ENCODE measurements at places on chromosomes 11 and 22.

DNA sequence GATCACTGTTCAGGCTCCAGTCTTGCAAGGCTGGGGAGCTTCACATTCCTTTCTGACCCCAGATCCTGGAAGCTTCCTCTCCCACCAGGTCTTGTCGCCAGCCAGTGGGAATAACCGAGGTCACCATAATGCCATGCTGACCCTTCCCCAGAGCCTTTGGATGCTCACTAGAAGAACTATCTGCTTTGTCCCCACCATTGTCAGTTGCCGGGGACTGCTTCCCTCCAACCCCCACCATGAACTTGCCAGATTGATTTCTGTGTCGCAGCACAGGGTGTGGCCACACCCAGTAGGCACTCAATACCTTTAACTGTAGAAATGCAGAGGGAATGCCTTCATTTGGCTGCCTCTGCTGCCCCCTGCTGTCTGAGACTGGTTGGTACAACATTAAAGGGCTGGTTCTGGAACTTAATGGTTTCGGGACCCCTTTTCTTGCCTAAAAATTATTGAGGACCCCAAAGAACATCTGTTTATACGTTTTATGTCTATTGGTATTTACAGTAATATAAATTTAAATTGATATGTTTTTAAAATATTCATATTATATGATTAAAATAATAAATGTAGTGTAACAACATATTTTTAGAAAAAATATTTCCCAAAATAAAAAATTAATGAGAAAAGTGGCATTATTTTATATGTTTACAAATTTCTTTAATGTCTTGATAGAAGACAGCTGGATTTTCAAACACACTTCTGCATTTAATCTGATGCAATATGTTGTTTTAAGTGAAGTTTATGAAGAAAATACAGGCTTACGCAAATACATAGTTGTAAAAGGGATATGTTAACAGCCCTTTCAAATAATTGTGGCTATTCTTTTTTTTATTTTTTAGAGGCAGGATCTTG lies 6.7 kb upstream of the GDPD5 start:
- DNase-seq: peak; percentile 73

DNA sequence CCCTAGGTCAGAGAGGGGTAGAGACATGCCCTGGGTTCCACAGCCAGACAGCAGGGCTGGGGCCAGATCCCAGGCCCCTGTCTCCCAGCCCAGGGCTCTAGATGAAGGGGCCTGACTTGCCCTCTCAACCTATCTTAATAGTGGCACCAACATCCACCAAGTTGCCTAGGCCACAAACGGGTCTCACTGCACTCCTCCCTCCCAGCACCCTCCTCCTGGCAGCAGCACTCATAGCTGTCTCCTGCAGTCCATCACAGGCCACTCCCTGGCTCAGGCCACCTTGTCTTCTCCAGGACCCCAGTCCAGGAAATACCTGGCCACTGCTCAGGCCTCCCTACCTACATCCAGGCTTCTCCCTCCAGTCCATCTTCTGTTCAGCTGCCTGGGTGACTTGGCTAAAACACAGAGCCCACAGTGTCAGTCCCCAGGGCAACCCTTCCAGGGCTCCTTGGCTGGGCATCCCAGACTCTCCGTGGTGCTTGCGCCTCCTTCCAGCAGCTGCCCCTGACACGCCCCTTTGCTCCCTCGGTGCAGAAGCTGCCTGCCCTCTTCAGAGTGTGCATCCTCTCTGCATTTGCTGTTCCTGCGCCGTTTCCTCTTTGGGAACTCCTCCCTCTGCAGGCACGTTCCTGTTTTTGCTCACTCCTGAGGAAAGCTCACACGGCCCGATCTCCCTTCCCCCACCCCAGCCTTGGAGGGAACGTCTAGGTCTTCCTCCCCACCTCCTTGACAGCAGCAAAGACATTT lies 40.5 kb downstream of the LRRC32 start:
- DNase-seq: no peak

DNA sequence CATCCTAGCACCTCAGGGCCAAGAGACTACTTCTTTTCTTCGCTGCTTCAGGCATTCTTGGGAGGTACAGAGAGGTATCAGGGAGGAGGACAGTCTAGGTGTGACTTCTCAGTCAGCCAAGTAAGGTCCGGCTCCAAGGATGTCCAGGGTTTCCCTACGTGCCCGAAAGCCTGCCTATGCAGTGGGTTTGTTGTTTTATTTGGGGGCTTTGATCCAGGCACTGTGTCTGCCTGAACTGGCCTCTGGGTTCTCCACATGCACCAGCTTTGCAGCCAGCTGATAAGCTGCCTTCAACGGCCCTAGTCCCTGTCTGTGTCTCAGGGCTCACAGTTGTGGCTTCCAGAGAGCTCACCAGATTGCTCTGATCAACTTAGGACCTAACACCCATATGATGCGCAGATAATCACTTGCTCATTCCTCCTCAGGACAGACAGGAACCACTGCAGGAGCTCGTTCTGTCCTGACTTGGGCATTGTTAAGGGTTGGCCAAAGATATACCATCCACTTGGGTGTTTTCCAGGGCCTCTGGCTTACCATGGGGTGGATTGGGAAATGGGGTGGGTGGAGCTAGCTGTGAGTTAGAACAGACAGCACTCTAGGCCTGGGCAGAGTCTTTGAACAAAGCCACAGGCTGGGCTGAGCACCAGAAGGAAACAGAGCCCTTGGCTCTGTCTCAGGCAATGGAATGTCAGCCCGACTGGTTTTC lies 45.5 kb upstream of the CRYBB3 start:
- no peak for DNase-seq

- no peak for DNase-seq
Measured at GRCh38 chr11:108364159-108364558, 103.2 kb downstream of the C11orf65 start.

DNA sequence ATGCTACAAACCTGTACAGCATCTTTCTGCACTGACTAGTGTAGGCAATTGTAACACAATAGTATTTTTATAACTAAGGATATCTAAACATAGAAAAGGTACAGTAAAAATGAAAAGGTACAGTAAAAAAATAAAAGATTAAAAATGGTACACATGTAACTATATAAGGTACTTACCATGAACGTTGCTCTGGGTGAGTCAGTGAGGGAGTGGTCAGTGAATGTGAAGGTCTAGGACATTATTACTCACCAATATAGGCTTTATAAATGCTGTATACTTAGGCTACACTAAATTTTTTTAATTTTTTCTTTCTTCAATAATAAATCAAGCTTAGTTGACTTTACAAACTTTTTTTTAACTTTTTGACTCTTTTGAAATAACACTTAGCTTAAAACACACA lies 59.9 kb downstream of the EIF3M start:
- no peak for DNase-seq

GRCh38 chr11:72070491-72070890 lies 9.9 kb downstream of the NUMA1 start:
- no peak for DNase-seq

DNA sequence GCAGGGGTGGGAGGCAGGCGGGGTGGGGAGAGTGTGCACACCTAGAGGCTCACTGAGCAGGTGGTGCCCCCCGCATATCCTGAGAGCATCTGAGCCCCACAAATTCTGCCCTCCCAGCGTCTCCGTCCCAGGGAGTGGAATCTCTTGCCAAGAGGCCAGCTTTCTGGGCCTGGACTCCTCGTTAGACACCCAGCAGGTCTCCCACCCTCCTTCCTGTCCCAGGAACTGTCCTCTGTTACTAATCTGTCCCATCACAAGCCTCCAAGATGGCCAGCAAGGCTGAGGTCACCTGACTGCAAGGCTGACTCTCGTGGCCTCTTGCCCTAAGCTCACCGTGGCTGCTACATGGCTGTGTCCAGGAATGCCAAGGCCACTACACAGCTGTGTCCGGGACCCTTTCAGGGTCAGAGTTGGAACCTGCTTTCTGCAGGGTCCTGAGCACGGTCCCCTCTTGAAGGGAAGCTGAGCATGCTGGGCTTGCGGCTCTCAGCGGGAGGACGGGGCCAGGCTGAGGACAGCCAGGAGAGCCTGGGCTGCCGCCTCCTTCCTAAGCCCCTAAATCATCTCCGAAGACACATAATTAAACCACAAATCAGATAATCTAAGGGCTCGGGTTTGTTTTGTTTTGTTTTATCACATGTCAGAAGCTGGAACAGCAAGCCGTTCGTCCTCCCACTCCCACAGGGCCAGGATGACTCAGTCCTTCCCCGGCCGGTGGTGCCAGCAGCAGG lies 1327.3 kb downstream of the TBC1D22A start:
- DNase-seq: no peak

GRCh38 chr11:104534278-104534677 lies 364.0 kb downstream of the CASP12 start:
- no peak for DNase-seq

DNA sequence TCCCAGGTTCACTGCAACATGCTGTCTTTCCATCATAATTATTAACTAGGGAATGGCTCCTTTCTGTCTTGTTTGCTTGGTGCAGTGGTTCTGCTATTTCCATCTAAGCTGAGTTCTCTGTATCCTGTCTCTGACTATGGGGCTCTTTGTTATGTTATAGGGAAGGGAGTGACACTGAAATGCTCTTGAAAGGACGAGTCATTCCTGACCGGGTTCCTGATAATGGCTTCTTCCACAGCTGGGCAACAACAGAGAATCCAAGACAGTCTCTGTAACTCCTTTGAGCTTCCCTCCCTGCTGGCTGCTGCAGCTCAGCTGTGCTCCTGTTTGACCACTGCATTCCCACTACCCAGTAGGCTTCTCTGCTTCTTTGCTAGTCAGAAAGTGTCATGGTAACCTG lies 24.1 kb downstream of the OR2AT4 start:
- DNase-seq: no peak

- no peak for DNase-seq
Measured at GRCh38 chr11:98090861-98091505, 929.8 kb upstream of the CNTN5 start.

DNA sequence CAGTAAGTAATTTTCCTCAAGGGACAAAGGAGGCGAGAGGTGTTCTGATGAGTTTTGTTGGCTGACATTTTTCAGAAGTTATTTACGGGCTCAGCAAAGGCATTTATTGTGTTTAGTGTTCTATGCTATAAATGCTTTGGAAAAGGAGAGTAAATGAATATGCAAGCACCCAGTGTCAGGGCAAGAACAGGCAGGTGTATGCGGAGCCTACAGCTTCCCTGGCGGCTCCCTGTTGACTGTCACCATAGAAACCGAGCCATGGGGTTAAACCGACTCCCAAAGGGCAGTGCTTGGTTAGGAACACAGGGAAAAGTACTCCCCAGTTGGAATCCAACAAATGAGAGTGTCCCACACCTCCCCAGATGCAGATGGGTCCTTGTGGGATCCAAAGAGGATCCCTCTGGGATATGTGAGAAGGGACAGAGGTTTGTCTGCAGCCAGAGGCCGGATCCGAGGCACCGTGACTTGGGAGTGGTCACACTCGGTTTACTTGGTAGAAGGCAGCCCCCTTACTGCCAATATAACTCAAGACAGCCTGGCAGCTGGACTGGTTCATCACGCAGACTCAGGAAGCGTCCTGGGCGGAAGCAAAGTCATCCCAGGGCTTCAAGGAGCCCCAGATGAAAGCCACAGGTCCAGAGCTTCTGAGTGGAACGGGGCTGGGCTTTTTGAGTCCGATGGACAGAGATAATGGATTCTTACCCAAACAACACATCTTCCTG lies 329.7 kb downstream of the CTTN start:
- no peak for DNase-seq

GRCh38 chr11:75024068-75024449 lies 35.3 kb downstream of the NEU3 start:
- DNase-seq: no peak

- peak; percentile 58 for DNase-seq
Measured at GRCh38 chr22:39556970-39557841, 13.3 kb upstream of the CACNA1I start.
